ENCODE measurements at places on chromosomes 13 and 19. TPM values are rescaled to one million over a fixed set of nuclear protein-coding genes. Genes with fewer than 3 reads are reported as not detected.

UHRF1 gene
- total RNA-seq: 0.32 TPM

DNA sequence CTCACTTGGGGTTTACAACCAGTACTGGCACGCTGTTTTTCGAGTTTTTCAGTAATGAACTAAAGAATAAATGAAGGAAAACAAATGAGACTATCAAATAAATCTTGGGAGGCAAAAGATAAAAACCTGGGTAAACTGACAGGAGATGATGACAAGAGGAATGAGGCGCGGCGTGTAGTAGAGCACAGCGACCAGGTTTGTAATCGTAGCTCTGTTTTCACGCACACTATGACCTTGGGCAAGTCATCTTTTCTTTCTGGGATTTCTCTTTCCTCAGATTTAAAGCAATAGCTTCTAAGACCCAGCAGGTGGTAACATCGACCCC, 419 bp downstream of the MRPS31 start:
- H3K36me3 ChIP-seq: no peaks in the 10 kb centered on the region
- no peak for DNase-seq
- peak overlapping the region; percentile 74 for H3K27ac ChIP-seq
- H3K4me3 ChIP-seq: peak overlapping the region; percentile 88

MBD3L3 gene
- not detected for total RNA-seq

DNA sequence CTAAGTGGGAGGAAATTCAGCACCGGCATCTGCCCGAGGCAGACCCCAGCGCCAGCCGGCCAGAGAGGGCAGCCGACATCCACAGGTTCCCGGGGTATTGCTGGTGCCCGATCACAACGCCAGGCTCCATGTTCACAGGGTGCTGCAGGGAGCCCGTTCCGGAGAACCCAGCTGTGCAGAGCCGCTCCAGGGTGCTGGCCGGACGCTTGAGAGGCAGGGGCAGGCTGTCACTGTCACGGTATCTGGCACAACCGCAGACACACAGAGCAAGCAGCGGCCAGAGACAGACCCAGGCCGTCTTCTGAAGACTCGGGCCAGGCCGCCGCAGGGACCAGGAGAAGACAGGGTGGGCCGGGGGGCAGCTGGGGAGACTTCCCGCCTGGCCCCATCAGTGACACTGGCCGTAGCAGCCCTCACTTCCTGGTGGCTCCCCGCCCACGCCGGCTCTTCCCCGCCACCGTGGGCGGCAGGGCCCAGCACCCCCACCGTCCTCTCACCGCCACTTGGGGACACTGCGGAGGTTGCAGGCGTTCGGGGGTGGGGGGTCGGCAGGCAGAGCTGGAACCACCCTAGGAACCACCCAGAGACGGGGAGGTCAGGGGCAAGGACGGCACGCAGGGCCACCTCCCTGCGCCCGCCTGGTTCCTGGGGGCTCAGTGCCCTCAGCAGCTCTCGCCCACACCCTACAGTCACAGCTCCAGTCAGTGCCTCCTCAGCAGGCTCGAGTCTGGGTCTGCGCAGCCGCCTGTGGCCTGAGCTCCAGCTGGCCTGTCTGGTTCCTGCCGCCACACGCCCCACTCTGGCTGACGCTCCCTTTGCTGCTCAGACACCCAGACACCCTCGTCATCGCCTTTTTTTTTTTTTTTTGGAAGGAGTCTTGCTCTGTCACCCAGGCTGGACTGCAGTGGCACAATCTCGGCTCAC, 3.8 kb downstream of the RNF126 start:
- H3K27ac ChIP-seq: peak overlapping the region; percentile 91
- peak; percentile 69 for DNase-seq
- H3K36me3 ChIP-seq: no peaks in the 10 kb centered on the region
- H3K27me3 ChIP-seq: no peaks in the 10 kb centered on the region
- H3K4me1 ChIP-seq: peaks cover 56% of the 10 kb centered on the region
